ENCODE measurements at places on chromosomes 1 and 21. TPM values are rescaled to one million over a fixed set of nuclear protein-coding genes. Genes with fewer than 3 reads are reported as not detected.

GRCh38 chr1:217224201-217224600, 406.7 kb downstream of the GPATCH2 start:
- H3K4me3 ChIP-seq: no peak overlapping the region
- no peaks in the 10 kb centered on the region for H3K36me3 ChIP-seq
- no peak for DNase-seq
- no peaks in the 10 kb centered on the region for H3K4me1 ChIP-seq
- H3K27me3 ChIP-seq: no peaks in the 10 kb centered on the region

GRCh38 chr1:109256971-109257681, 7.8 kb downstream of the CELSR2 start:
- peaks cover 14% of the 10 kb centered on the region for H3K4me1 ChIP-seq
- peaks cover 5% of the 10 kb centered on the region for H3K36me3 ChIP-seq
- DNase-seq: no peak
- no peaks in the 10 kb centered on the region for H3K27me3 ChIP-seq

DNA sequence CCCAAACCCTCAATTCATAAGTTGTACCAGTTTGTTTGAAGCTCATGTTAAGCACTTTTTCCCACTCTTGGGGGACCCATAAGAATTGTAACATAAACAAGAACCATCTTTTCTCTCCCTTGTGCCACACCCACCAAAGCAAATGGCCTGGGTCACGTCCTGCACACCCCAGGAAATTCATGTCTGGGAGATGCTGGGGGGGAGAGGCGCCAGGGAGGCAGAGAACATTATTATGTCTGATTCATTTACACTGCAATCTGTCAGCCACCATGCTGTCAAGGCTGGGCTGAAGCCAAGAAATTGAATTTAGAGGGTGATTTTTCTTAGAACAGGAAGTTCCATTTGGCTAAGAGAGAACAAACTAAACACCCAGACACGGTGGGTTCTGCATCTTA, 37.2 kb upstream of the IPO9 start:
- no peaks in the 10 kb centered on the region for H3K27me3 ChIP-seq
- no peak overlapping the region for H3K4me3 ChIP-seq
- no peak for DNase-seq
- H3K27ac ChIP-seq: no peak overlapping the region

SZRD1 gene
- 107 TPM for total RNA-seq

TAS1R1 gene
- total RNA-seq: not detected
